Smooth muscle cell of the pulmonary artery (primary cell): ENCODE measurements at places on chromosomes 7 and 10. TPM values are rescaled to one million over a fixed set of nuclear protein-coding genes. Genes with fewer than 3 reads are reported as not detected.

Gene KNDC1
- total RNA-seq, result 0.65 and 0.86 TPM in 2 replicates

Gene PRKCQ
- total RNA-seq, result 0.03 TPM in 1 of 2 replicates, not detected in the other

Gene SLC13A4
- total RNA-seq, result 0.13 and 0.30 TPM in 2 replicates

Gene USP54
- total RNA-seq, result 6.6 and 11.0 TPM in 2 replicates

Gene MYOF
- 484 and 499 TPM in 2 replicates for total RNA-seq

Gene CALHM1
- not detected in 2 replicates for total RNA-seq

Gene DEPP1
- 88.6 and 142 TPM in 2 replicates for total RNA-seq

Gene ACTA2
- 1,211 and 1,255 TPM in 2 replicates for total RNA-seq

Gene OR2A42
- total RNA-seq, result 0.03 TPM in 1 of 2 replicates, not detected in the other

Gene GDI2
- 336 and 343 TPM in 2 replicates for total RNA-seq

Gene MMD2
- not detected in 2 replicates for total RNA-seq

Gene H2BK1
- not detected in 2 replicates for total RNA-seq

Gene C10orf67
- total RNA-seq, result 0.20 TPM in 1 of 2 replicates, not detected in the other

Gene LRRN3
- 3.1 and 7.4 TPM in 2 replicates for total RNA-seq
